Left lung (tissue), 14 donors: ENCODE measurements at places on chromosomes 3 and 15. TPM values are rescaled to one million over a fixed set of nuclear protein-coding genes. Genes with fewer than 3 reads are reported as not detected.

- DNase-seq, result no peak
Observed at GRCh38 chr3:11136830-11137626, 17.3 kb upstream of the HRH1 start.

- peak; percentile 50 for DNase-seq
Observed at GRCh38 chr3:64224826-64225610, at the start of gene PRICKLE2. Gene PRICKLE2 (minus strand): TSS chr3:64225466. CDS start chr3:64198927, 26,539 bp downstream.

DNA sequence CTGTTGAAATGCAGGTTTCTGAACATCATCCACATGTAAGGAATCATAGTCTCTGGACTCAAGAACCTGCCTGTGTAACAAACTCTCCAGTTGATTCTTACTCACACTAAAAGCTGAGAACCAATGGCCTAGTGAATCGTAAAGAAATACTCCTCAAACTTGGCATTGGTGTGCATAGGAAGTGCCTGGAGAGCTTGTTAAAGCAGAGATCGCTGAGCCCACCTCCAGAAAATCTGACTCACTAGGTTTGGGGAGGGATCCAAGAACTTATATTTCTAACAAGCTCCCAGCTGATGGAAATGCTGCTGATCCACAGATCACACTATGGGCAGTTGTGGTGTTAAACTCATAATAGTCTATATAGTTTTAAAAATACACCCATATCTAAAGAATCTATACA lies 55.8 kb upstream of the LMCD1 start:
- no peak for DNase-seq

- DNase-seq, result no peak
Observed at GRCh38 chr3:48429960-48430707, at the start of gene PLXNB1. Gene PLXNB1 (minus strand): TSS chr3:48430086. CDS start chr3:48424611, 5,475 bp downstream.

DNA sequence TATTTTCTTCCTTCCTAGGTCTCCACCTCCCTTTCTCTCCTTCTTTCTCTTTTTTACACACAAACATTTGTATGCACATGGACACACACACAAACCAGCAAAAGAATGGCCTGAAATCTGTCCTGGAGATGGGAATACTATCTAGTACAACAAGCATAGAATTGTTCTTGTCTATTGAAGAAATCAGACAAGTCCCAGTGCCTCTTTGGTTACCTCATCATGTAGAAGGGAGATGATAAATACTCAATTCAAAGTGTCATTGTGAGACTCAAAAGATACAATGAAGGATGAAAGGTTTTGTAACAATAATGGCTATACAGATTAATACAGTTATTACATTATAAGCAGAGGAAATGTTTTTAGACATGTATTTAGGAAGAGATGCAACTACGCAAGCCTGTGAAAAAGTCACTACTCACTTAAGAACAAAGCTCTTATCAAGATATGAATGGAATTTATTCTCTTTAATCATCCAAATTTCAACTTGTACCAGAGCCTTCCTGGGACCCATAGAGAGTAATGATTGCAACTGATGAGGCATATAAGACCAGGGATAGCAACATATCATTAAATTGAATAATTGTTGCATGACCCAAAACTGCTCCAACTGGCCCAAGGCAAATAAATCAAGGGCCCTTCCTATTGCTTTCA lies 43.2 kb downstream of the P3H2 start:
- DNase-seq, result no peak

DNA sequence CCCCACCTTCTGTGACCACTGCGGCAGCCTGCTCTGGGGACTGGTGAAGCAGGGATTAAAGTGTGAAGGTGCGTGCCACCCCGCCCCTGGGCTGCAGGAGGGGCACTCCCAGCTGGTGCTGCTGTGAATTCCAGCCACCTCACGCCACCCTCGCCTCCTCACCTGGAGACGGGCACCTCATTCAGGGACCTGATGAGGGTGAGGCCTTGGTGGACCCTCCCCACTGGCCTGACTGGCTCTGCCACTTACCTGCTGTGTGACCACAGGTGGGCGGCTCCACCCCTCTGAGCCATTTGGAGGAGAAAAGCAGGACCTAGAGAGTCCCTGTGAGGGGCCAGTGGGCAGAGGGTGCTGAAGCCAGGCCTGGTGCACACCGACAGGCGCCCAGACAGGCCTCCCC lies 22.5 kb downstream of the PRKCD start:
- DNase-seq, result no peak

DNA sequence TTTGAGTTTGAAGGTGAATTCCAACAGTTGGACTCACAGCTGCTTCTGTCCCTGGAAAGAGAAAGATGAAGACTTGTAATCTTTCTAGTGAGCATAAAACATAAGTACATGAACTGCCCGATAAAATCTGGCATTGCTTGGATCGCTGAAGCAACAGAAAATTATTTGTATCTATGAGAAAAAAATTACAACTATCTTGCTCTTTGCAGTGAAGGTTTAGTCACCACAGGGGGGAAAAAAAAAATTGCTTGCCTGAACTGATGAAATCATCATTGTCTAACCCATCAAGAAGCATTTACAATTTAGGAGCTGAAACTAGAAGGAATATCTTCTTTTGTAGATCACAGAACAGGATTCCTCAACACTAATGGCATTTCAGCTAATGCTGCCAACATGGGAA lies 20.0 kb downstream of the TMEM207 start:
- DNase-seq, result no peak

DNA sequence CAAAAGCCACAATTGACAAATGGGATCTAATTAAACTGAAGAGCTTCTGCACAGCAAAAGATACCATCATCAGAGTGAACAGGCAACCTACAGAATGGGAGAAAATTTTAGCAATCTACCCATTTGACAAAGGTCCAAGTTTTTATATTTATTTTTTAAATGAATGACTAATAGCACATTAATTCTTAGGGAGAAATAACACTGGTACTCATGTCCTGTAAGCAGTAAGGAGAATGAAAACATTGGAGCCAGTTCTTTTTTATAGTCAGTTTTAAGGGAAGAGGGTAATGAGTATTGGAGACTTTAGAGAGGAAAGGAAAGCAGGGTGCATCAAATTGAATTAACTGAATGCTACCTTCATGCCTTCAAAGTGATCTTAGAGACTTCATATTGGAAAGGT lies 404.7 kb upstream of the TGFBR2 start:
- no peak for DNase-seq

DNA sequence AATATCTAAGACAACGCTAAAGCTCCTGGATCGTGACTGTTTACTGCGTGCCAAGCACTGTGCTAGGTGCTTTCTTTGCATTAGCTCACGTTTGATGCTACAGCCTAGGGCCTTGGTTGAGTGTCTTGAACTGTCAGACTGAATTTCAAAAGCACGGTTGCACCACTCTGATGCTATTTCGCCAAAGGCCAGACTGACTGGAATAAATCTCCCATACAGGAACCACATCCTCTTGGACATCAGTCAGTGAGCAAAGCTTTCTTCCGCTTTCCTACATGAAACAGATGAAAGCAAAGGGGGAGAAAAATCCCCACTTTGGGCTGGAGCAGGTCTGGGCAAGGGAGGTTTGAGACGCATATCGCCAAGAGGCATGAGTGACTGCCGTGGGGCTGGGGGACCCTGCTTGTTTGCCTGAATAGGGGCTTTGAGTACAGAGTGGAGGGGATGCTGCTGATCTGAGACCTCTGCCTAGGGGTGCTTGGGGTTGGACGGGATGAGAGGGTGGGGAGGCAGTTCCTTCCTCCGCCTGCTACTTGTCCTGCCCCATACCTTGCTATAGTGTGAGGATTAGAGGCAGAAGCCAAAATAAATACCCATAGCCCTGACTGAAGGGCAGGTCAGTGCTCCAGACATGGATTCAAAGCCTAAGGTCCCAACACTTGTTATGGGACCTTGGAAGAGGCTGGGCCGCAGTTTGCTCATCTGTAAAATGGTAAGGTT lies 5.3 kb downstream of the FGD5 start:
- no peak for DNase-seq

- DNase-seq, result no peak
Observed at GRCh38 chr3:179486806-179487205, 35.5 kb upstream of the GNB4 start.

DNA sequence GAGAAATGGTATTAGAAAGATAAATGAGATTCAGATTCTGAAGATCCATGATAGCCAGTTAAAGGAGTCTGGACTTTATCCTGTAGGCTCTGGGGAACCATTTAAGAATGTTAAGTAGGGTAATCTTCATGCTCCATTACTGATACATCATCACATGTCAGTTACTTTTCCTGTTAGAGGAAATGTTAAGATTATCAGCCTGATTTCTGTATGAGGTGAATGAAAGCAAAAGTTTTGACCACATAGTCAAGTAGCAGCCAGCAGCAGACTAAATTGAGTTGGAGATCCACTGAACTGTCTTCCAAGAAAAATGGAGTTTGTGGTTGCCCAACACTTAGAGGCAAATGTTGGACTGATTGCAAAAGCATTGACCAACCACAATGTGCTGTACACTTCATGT lies 4.7 kb upstream of the COPB2 start:
- DNase-seq, result no peak

DNA sequence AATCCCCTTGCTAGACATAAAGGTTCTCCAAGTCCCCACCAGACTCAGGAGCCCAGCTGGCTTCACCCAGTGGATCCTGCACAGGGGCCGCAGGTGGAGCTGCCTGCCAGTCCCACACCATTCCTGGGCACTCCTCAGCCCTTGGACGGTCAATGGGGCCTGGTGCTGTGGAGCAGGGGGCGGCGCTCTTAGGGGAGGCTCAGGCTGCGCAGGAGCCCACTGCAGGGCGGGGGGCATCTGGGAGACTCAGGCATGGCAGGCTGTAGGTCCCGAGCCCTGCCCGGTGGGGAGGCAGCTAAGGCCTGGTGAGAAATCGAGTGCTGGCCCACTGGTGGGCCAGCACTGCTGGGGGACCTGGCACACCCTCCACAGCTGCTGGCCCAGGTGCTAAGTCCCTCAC lies 75.1 kb upstream of the TBC1D5 start:
- DNase-seq, result no peak

- DNase-seq, result no peak
Observed at GRCh38 chr3:127774647-127775046, 47.7 kb downstream of the MGLL start.

DNA sequence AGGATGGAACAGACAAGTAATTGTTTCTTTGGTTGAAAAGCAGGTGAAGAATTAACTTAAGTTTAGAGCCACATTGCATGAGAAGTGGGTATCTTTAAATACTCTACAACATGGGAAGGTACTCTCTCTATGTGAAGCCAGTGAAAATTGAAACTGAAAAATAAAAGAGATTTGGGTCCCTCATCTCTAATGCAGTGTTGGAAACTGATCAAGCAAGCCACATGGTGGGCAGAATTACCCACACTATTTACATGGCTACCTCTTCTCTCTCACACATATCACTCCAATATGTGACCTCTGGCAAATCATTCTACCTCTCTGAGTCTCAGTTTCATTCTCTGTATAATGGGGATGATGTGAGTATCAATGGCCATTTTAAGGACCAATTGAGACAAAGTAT lies 339.0 kb downstream of the IL5RA start:
- no peak for DNase-seq

- no peak for DNase-seq
Observed at GRCh38 chr3:149575213-149575960, 82.4 kb downstream of the WWTR1 start.

DNA sequence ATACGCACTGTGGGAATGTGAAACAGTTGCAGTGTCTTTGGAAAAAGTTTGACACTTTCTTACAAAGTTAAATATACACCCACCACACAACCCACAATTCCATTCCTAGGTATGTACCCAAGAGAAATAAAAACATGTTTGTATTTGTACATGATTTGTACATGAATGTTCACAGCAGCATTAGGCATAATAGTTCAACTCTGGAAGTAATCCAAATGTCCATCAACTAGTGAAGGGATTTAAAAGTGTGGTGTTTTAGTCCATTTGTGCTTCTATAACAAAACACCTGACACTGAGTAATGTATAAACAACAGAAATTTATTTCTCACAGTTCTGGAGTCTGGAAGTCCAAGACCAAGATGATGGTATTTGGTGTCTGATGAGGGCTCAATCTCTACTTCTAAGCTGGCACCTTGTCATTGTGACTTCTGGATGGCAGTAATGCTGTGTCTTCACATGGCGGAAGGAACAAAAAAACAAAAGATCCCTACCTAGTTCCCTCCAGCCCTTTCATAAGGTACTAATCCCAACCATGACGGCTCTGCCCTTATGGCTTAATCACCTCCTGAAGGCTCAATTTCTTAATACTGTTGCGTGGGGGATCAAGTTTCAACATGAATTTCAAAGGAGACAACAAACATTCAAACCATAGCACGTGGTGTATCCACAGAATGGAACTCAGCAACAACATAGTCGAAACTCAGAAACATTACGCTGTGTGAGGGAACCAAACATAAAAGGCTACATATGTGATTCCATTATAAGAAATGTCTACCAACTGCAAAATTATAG lies 120.5 kb downstream of the AQP9 start:
- DNase-seq, result no peak

DNA sequence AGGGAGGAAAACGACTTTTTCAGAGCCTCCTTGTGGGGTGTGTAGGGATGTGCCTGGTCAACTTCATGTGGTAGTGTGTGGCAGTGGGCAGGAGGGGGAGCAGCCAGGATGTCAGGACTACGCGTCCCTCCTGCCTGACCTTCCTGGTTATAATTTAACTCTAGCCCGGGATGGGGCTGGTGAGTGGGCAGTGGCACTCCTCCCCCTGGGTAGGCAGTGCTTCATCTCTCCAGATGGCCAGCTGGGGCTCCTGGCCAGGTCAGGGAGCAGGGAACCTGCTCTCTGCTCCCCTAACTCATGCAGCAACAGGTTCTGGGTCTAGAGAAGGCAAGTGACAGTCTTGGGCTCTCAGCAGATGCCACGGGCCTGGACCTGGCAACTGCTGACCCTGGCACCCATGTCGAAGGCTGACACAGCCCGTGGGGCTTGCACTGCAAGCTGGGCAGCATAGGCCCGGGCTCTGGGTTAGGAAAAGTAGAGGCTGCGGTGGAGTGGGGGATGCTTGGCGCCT lies 2.6 kb downstream of the ITIH4 start:
- no peak for DNase-seq

Gene GOLGA8K
- 1.4 TPM for total RNA-seq

Gene TATDN2
- 35.2 TPM for total RNA-seq

Gene MASP1
- 0.42 TPM for total RNA-seq

Gene GPR176
- 6.6 TPM for total RNA-seq

Gene ACY1
- total RNA-seq, result 41.2 TPM

Gene CKMT1A
- total RNA-seq, result 16.8 TPM

Gene GPR160
- total RNA-seq, result 20.4 TPM

Gene POLR2M
- total RNA-seq, result 56.2 TPM

Gene COPS2
- 62.6 TPM for total RNA-seq

Gene SLC24A1
- 9.7 TPM for total RNA-seq

Gene IGF2BP2
- total RNA-seq, result 17.6 TPM

Gene FRMD4B
- 70.6 TPM for total RNA-seq
